ENCODE measurements at places on chromosomes 11 and 22. TPM values are rescaled to one million over a fixed set of nuclear protein-coding genes. Genes with fewer than 3 reads are reported as not detected.

Gene APOA4
- not detected for total RNA-seq

Gene SSTR3
- total RNA-seq = not detected

Gene SMTNL1
- total RNA-seq = not detected

Gene CNIH2
- total RNA-seq = 2.4 TPM

Gene KRTAP5-2
- not detected for total RNA-seq

Gene NLRP6
- not detected for total RNA-seq

Gene KCNK4
- total RNA-seq = not detected

Gene KCNQ1OT1
- total RNA-seq = 0.03 TPM

Gene CALCA
- total RNA-seq = not detected

Gene MICAL2
- total RNA-seq = 115 TPM

Gene HBG2
- not detected for total RNA-seq

Gene C22orf42
- total RNA-seq = not detected

Gene MUC2
- 0.11 TPM for total RNA-seq

Gene SLC15A3
- total RNA-seq = not detected

Gene MS4A6E
- not detected for total RNA-seq

Gene THRSP
- not detected for total RNA-seq

Gene PVALB
- not detected for total RNA-seq

Gene SORL1
- total RNA-seq = 2.0 TPM

Gene NOX4
- total RNA-seq = not detected

Gene SLC5A12
- not detected for total RNA-seq

Gene NRGN
- total RNA-seq = 6.1 TPM

Gene CYTH4
- 1.5 TPM for total RNA-seq

Gene OLFML1
- not detected for total RNA-seq

Gene MS4A4A
- total RNA-seq = not detected

Gene SPDYC
- not detected for total RNA-seq

Gene KCNJ11
- 1.3 TPM for total RNA-seq

Gene DGAT2
- 2.1 TPM for total RNA-seq

Gene TBX1
- 4.4 TPM for total RNA-seq

Gene MS4A5
- not detected for total RNA-seq

Gene EIF3D
- total RNA-seq = 151 TPM

Gene ART5
- total RNA-seq = 0.27 TPM

Gene CLCF1
- 53.5 TPM for total RNA-seq

Gene ARHGAP8
- 0.96 TPM for total RNA-seq

Gene MS4A8
- not detected for total RNA-seq

All from A549 treated with GW870086 at 1 μM for 4 hours (cell line).